HCEC 1CT (cell line): ENCODE measurements at places on chromosomes 5 and 9.

GRCh38 chr9:130453487-130453886 is 8.7 kb downstream of the ASS1 start:
- DNase-seq = no peak

GRCh38 chr9:34579104-34579807 is 10.3 kb downstream of the CNTFR start:
- DNase-seq = no peak

- DNase-seq = no peak
Observed at GRCh38 chr5:54917323-54917722, 68.1 kb downstream of the ESM1 start.

GRCh38 chr9:95609426-95609825 is 92.7 kb upstream of the PTCH1 start:
- no peak for DNase-seq

DNA sequence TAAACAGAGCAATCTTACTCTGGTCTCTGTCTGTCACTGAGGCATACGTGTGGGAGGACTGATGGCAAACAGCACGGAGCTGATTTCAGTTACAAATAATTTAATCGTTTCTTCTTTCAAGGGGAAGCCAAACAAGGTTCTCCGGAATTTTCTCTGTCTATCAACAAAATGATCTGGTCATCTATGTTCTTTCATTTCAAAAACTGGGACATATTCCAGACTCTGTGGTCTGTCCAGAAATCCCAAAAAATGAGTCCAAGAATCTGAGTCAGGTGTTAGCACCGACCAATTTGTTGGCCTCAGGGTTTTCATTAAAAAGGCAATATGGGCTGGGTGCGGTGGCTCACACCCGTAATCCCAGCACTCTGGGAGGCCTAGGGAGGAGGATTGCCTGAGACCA is 69.9 kb upstream of the ZNF608 start:
- no peak for DNase-seq

DNA sequence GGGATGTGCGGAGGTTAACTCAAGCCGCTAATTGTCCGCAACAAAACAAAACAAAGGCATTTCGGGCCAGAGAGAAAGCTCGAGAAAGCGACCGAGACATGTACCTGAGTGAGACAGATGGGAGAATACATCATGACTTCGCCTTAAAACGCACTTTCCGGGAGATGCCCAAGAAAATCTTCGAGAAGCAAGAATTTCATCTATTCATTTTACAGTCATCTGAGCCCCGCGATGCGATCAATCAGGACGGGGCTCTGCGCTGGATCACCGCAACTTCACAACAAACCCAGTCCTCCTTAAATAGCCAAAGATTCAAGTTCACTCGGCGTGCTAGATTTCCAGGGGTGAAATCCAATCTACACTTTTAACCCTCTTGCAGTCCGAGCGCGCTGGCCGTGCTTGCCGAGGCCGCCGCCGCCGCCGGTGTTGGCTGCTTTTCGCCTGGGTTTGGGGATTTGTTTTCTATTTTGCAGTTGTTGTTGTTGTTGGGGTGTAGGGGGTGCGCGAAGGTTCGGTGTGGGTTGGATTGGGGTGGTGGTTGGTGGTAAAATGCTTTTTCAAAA is 482 bp downstream of the NFIB start:
- DNase-seq = peak; percentile 20

GRCh38 chr9:90287567-90288274 is 354.9 kb downstream of the DIRAS2 start:
- no peak for DNase-seq

- no peak for DNase-seq
Observed at GRCh38 chr5:116652196-116652729, 77.6 kb upstream of the SEMA6A start.

DNA sequence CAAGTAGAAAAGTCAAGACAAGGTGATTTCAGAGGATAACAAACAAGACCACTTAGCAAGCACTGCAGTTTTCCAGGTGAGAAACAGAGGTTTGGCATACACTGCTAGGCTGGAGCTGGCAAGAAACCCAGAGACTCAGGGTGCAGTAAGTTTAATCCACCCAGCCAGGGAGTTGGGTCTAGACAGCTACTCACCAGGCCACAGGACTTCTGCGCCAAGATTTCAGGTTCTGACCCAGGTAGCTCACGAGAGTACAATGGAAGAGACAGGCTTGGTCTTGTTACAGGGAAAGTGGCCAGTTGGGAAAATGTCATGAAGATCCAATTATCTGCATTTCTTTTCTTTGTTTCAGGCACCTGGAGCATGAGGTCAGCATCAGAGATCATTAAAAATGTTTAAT is 9.8 kb downstream of the SMIM23 start:
- no peak for DNase-seq

DNA sequence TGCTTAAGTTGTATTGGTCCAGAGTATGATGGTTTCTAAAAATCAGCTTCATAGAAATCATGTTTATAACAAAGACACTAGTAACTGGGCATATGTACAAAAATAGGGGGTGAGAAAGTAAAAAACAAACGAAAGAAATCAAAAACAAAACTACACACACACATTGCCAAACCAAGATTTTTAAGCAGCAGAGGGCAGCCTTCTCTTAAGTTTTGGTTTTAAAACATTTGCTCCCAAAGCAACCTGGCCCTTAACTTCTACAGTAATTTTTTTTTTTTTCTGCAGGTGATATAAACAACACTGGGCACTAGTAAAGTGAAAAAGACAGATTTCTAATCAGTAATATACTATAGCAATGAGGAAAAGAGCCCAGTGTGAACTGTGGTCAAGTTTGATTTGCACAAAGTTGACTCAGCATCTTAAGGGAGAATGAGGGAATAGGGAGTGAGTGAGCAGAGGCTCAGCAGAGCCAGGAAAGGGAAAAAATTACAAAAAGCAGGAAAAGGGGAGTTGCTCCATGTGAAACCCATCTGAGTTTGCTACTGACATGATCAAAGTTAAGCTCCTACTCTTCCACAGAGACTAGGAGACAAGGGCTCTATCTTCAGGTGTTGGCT is 13.4 kb upstream of the GAPT start:
- DNase-seq = no peak

DNA sequence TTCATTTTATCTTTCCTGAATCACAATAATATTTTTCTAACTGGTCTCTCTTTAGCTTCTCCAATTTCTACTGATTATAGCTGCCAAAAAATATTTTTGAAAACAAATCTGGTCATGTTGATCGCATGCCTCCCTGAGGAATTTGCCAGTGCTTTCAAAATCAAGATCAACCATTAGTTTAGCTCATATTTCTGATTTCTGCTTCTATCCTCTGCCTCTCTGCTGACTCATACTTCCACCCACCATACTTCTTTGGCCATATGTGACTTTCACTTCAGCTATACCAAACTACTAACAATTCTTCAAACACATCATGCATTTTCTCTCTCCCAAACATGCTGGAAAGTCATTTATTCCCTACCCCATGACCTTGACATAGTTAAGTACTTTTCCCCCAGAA is 636.5 kb downstream of the TLE1 start:
- peak; percentile 69 for DNase-seq

- peak; percentile 25 for DNase-seq
Observed at GRCh38 chr9:93575796-93576257, 557 bp upstream of the PHF2 start.

DNA sequence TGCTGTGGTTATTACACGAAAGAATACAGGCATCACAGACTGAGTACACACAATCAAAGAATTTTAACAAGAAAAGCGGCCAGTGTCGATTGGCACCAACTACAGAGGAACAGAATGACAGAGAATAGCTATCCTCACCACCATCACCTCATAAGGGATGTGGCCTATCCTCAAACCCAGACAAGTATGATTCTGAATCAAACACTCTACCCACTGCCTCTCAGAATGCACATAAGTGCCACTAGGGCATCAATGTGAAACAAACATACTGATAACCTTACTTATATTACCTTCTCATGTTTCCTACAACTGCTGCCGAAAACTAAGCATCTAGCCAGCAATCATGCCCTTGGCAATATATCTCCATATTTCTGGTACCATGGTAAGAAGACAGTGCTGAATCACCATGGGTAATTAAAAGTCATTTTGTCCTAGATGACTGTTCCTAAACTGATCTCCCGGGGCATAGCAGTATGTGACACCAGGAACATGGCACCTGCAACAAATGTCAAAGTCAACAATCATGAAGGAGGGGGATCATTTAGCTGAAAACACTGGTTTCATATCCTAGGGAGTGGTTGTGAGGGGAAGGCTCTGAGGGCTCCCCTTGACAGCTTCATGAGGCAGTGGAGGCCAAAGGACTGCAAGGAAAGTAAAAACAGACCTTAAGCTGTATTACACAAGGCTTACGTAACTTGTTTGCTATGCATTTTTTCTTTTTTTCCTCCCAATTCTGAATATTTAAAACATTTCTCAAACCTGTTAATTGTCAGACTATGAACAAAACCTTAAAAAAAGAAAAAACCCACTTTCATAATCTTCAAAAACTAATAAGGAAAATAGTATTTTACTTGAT is 88.3 kb downstream of the LHFPL2 start:
- no peak for DNase-seq

DNA sequence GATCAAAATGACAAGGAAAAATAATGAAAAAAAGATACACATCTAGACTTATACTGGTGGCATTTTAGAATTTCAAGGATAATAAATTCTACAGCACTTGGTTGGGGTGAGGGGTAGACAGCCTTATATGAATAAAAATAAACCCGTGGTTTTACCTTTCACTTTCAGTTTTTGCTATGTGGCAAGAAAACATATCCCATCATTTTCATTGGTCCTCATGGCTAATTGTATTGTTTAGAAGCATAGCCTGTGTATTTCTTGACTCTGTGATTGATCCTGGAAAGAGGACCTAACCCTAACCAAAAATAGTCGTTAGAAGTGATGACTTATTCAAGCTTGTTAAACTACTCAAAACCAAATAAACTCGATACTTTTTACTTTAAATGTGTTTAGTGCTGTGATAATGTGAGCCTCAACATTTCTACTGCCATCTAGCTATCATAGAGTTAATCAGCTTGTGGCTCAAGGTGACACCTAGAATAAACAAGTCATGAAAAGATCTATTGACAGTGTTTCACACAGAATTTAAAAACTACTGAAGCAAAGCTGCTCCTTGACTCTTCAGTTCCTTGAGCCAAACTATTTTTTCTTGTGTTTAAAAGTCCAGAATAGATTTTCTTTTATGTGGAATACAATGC is 153.3 kb upstream of the IZUMO3 start:
- no peak for DNase-seq

DNA sequence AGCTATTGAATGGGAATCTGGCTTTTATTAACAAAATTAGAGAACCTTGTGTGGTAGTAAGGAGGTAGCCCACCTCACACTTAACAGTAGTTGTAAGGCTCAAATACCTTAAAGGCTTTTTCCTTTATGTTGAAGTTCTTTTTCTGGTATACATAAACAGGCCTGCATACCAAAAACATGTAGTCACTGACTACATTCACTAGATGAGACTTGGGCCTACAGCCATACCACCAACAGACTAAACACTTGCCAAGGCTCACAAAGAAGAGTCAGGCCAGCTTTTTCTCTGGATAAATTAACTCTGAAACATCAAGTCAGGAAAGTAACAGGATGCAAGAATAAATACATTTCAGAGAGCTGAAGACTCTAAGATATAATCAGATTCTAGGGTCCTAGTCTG is 78.6 kb upstream of the MPDZ start:
- peak; percentile 23 for DNase-seq

- DNase-seq = no peak
Observed at GRCh38 chr5:146548781-146549449, 32.9 kb upstream of the GPR151 start.

DNA sequence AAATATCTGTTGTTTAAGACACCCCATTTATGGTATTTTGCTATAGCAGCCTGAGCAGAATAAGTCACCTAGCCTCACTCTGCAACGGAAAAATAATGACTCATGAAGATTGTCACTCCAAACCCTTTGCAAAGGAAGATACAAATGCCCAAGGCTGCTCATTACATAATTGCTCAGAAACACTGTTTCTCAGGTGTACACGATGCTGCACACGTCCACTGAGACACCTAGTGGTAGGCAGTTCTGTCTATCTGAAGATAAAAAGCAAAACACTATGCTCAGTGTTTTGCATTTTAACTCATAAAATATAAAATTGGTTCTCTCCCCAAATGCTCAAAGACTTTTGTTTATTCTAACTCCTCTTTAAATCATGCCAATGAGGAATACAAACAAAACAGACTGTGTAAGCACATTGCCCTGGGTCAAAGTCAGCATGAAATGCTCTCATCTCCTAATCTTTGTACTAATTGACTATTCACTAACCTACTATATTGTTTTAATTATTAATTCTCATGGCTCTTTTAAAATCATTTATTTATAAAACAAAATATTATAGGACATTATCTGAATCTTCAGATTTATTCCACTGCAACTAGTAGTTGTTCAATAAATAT is 7.7 kb upstream of the TSLP start:
- no peak for DNase-seq

- DNase-seq = no peak
Observed at GRCh38 chr9:111029260-111029659, 9.0 kb downstream of the LPAR1 start.

- DNase-seq = no peak
Observed at GRCh38 chr9:135825435-135826187, 81.7 kb downstream of the CAMSAP1 start.

DNA sequence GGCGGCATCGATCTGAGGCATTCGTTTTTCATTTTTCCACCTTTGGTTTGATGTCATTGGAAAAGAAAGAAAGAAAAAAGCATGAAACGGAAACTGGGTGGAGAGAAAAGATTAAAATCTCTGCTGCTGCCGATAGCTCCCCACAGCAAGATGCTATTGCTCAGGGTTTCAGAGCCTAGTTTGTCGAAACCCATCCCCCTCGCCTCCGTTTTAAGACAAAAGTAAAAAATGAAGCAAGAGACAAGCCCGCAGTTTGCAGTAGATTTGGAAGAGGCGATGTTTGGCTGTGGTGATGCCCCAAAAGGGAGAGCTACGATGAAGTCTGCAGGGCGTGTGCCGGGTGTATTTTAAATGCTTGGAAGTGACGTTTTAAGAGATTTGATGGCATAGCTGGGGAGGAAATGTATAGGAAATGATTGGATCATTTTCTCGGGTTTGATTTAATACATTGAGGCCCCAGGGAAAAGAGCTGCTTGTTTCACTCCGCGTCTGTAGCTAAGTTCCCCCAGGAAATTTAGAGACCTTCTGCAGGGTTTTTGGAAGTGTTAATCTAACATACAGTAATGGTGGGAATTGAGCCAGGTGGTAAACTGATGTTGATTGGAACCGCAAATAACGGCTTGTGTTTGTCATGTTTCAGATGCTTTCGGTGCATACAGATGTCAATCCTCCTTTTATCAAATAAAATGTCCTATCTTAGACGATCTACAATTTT is 909 bp downstream of the NDFIP1 start:
- DNase-seq = peak; percentile 37
